CD4-positive, alpha-beta T cell treated with Interleukin-1 beta for 1 hour (primary cell): ENCODE measurements at places on chromosomes 6 and 20.

GRCh38 chr6:111521497-111522270 lies 38.7 kb upstream of the REV3L start:
- DNase-seq = no peak

GRCh38 chr6:79570129-79571029 lies 33.1 kb upstream of the LCA5 start:
- peak; percentile 28 for DNase-seq

- no peak for DNase-seq
Measured at GRCh38 chr6:36139991-36140710, 9.8 kb downstream of the MAPK13 start.

DNA sequence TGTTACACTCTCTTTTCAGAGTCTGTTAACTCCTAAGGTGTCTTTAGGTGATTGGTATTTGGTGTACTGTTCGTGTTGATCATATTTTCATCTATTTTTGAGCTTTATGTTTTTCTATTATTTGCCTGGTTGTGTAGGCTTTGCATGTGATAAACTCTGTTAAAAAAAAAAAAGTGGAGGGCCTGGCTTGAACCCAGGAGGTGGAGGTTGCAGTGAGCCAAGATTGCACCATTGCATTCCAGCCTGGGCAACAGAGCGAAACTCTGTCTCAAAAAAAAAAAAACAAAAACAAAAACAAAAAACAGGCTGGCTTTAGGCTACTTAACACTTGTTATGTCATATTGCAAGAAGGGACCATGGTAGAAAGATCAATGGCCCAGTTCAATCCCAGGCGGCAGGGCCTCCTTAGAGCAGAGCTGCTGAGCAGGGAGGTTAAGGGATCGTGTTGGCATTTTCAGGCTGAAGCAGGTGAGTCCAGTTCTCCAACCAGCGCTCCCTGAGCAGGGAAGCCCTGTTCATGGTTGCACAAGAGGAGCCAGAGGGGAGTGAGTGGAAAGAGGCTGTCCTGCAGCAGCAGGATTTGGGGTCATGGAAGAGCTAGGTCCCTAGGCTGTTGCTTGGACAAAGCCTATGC lies 8.5 kb downstream of the PYGB start:
- DNase-seq = no peak

GRCh38 chr20:46592580-46593362 lies 42.3 kb upstream of the OCSTAMP start:
- DNase-seq = no peak

GRCh38 chr6:147135211-147135681 lies 69.0 kb upstream of the STXBP5 start:
- DNase-seq = no peak

DNA sequence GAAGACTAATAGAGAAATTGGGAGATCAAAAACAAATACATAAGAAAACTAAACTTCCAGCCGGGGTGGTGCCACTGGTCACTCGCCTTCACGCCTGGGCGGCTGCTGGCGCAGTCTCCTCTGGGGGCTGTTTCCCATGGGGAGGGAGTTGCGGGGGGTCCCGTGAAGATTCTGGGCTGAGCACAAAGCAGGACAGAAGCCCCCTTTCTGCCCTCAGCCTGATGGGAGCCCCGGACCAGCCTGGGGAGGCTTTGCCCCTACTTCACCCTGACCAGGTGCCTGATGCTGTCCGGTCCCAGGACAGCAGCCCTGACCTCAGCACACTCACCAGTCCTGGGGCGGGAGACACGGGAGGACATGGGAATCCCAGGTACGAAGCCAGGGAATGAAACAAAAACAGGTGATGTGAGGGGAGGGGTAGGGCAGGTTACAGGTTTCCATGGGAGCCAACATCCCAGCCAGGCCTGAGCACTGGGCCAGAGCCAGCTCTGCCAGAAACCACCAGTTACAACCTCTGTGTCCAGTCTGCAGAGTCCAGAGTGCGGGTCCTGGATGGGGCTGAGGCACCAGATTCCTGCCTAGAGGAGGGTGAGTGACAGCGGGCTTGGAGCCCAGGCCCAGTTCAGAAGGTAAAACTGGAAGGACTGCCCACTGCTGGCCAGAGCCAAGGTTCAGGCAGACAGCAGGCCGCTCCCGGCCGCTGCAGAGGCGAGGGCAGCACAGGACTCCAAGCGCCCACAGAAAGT lies 326.4 kb downstream of the TAF4 start:
- no peak for DNase-seq

- no peak for DNase-seq
Measured at GRCh38 chr20:9375221-9375681, 139.1 kb upstream of the LAMP5 start.

DNA sequence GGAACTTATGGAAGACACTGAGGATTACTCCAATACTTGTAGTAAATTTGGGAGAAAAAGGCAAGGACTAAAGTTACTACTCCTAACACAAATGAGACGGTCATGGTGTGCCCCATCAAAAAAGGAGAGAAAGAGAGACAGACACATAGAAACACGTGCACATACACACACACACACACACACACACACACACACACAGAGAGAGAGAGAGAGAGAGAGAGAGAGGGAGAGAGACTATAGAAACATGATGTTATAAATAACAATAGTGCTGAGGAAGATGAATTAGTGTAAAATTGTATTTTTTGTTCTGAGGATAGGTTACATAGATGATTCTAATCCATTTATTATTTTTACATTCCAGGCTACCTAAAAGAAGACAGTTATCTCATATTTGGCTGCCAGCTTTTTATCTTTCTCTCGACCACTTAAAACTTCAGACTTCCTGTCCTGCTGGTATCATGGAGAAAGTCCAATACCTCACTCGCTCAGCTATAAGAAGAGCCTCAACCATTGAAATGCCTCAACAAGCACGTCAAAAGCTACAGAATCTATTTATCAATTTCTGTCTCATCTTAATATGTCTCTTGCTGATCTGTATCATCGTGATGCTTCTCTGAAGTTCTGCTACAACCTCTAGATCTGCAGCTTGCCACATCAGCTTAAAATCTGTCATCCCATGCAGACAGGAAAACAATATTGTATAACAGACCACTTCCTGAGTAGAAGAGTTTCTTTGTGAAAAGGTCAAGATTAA lies 10.5 kb downstream of the PLN start:
- DNase-seq = peak; percentile 43

DNA sequence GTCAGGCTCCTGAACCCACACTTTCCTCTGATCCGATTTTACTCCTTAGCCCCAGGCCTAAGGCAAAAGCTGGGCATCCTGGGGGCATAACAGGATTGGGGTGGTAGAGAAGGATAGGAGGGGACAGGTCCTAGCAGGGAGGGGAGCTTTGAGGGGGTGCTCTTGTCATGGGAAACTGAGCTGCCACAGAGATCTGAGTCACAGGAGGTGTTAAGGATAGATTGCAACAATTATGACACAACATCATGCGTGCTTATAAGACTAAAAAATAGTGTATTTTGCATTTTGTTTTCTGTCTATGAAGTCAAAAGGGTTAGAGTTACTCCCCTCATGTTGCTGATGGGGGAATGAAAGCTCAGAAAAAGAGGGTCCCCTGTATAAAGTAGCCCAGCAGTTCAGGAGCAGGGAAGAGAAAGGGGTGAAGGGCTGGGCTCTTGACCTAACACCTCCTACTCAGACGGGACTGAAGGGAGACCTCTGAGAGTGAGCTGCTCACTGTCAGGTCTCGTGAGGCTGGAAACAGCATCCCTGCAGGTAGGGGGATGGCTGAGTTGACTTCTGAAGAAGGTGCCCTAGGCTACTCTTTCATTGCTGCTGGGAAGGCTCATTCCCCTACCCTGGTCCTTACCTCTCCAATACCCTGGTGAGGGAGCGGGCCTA lies 2.0 kb downstream of the GLP1R start:
- no peak for DNase-seq

GRCh38 chr6:43825187-43826115 lies 55.4 kb downstream of the VEGFA start:
- DNase-seq = no peak

- DNase-seq = no peak
Measured at GRCh38 chr6:23349521-23350147, 776.4 kb upstream of the NRSN1 start.

GRCh38 chr6:167244064-167244960 lies 46.8 kb upstream of the UNC93A start:
- no peak for DNase-seq

GRCh38 chr6:101676187-101676586 lies 282.7 kb downstream of the GRIK2 start:
- DNase-seq = no peak

DNA sequence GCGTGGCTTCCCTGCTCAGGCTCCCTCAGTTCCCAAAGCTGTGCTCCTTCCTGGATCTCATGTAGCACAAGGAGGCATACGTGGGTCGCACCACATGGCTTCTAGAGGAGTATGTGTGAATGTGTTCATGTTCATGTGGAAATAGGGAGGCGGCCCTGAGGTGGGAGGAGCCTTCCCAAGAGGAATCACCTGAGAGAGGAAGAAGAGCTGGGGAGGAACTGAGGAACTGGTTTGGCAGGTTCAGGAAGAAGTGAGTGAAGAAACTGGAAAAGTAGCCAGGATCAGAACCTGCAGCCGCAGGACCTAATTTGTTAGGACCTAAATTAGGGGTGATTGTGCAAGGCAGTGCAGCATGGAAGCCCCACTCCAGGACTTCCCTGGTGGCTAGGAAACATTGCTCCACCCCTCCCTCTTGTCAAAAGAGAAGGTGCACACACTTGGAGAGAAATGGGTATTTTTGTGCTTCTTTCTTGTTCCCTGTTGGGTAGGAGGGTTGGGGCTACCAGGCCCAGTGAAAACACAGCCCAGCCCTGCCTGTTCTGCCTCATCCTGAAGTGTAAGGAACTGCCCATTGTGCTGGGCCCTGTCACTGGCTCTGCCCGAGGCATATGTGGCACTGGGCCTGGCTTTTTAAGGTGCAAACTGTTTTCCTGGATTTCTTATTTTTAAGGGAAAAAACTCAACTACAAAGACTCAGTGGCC lies 20.7 kb downstream of the SYNJ2 start:
- DNase-seq = no peak

DNA sequence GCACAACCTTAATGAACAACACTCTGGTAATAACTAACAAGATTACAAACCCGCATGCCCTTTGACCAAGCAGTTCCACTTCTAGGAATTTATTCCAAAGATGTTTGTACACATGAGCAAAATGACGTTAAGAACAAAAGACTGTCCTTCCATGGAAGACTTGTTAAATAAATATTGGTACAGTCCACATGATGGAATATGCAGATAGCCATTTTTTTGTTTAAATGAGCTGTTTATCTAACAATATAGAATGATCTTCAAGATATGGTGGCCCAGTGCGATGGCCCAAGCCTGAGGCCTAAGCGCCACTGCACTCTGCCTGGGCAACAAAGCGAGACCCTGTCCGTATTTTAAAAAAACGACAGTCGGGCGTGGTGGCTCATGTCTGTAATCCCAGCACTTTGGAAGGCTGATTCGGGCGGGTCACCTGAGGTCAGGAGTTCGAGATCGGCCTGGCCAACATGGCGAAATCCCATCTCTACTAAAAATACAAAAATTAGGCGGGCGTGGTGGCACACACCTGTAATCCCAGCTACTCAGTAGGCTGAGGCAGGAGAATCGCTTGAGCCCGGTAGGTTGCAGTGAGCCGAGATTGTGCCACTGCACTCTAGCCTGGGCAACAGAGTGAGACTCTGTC lies 7.4 kb upstream of the AHCY start:
- no peak for DNase-seq

- no peak for DNase-seq
Measured at GRCh38 chr20:63431944-63432343, 40.5 kb downstream of the KCNQ2 start.

DNA sequence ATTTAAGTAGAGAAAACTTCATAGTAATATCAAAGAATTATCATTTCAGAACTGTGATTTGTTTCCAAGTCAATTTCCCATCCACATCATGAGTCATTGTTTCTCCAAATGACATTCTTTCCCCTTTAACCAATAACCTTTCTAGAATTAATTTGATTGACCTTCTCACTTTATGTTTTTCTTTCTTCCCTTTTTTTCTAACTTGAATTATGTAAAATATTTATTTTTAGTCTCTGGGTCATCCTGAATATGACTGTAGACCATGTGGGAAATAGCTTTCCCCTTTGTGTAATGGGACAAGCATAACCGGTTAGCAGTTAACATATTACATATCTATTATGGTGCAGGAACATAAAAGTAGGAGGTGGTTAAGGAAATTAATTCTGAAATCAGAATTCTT lies 291.1 kb downstream of the GJA1 start:
- DNase-seq = no peak

GRCh38 chr6:84606860-84607259 lies 157.5 kb downstream of the TBX18 start:
- no peak for DNase-seq
